Activated CD8-positive, alpha-beta memory T cell treated with anti-CD3 and anti-CD28 coated beads for 36 hours (primary cell): ENCODE measurements at places on chromosomes 1 and 21. TPM values are rescaled to one million over a fixed set of nuclear protein-coding genes. Genes with fewer than 3 reads are reported as not detected.

The CAMK1G gene
- total RNA-seq: not detected

The S100A14 gene
- total RNA-seq: not detected

The CFHR1 gene
- total RNA-seq: not detected

The CLCA2 gene
- not detected for total RNA-seq

The IGSF8 gene
- total RNA-seq: 45.7 TPM

The CRYZL1 gene
- total RNA-seq: 32.7 TPM

The ADARB1 gene
- 34.9 TPM for total RNA-seq

The NUAK2 gene
- 1.3 TPM for total RNA-seq

The BCL2L15 gene
- 0.82 TPM for total RNA-seq

The FMO4 gene
- 1.4 TPM for total RNA-seq
